ENCODE measurements at places on chromosomes 12 and 14.

DNA sequence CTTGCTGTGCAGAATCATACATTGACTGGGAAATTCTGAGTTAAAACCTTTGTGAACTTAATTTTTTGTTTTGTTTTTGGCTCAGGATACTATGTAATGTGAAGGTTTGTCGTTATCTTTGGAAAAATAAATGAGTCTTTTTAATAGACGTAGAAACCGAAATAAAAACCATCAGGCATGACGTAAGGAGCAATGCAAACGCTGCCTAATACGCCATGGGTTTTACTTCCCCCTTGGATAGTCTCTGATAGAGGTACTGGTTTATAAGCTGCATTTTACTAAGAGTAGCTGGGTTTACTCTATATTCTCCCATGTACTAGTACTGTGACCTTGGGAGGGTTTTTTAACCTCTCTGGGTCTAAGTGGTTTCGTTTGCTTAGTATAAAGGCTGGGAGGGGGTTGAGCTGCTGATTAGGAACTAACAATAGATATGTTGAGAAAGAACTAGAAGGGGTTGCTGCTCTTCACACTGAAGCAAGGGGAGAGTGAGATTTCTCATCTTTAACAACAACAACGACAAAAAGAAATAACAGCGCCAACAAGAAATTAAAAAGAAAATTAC is 66.8 kb upstream of the SLCO1C1 start:
- no peak for DNase-seq

- DNase-seq, result no peak
Measured at GRCh38 chr12:73362666-73363065, 1090.5 kb downstream of the TRHDE start.

DNA sequence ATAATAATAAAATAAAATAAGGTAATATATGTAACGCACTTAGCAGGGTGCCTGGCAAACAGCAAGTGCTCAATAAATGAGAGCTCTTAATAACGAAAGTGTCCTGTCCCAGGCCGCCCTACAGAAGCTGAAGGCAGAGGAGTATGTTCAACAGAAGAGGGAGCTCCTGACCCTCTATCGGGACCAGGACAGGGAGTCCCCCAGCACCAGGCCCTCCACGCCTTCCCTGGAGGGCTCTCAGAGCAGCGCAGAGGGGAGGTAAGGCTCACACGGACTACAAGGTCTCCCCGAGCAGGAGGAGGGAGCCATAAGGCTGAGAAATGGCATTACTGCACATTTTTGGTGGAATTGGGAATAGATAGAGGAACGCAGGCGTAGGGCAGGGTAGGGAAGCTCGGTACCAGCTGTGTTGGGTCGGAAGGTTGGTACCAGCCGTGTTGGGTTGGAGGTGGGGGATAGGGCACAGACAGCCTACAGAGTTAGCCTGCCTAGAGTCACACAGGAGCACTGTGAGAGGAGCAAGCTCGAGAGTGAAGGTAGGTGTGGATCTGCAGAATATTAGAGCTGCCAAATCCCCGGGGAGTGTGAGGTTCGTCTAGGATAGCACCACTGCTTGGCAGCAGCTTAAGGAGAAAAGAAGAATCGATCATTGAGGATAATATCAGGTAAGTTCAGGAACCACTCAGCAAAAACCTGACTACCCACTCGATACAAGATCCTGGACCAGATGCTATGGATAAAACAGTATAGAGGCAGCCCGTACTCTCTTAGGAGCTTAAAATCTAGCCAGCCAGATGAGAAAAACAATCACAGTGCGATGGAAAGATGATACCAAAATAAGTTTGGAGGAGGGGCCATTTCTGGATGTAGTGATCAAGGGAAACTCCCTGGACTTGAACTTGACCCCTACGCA is 15.3 kb downstream of the TNFRSF1A start:
- peak; percentile 69 for DNase-seq

DNA sequence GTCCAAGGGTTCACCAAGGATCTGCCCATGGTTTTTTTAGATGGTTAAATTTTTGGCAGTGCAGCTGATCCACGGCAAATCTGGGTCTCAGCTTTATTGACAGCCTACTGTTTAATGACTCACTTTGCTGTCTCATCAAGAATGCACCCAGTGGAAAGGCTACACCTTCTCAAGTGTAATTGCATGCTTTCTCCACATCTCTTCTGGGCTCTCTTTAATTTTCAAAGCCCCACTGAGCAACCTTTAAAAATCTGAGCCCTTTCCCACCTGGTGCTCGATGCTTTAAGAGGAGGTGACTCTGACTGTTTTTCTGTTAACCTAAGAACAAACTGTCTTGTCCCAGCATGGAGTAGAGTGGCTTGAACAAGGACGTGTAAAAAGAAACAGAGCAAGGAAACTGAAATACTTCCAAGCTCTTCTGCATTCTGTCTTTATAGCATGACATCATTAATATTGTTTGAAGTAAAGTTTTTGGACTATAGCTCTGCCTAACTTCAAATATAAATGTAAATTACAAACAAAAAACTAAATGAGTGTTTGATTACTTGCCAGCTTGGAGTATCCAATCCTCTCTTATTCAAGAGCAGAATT is 214.2 kb upstream of the KRR1 start:
- DNase-seq, result peak; percentile 48

DNA sequence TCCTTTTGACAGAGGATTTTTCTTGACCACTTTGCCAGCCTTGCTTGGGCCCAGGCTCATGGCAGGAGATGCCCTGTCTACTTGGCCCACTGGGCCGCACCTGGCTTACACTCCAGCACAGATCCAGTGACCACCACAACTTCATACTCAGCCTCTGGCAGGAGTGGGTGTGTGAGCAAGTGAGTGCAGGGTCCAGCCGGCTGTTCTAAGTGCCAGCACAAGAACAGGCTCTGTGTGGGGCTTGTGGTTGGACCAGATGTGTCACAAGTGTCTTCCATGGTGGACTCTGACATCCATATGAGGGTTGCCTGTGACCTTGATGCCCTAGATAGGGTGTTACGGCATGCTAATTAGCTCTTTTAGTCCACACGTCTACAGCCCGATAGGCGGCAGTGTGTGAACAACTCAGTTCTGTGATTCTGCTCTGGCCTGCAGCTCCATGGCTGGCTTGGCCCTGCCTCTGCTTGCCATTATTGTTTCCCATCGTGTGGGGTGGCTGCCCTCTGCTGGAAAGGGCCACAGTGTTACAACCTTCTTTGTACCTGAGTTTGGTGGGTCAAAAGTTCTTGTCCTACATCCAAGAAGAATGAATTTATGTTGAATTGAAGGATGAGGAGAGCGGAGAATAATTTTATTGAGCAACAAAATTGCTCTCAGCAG is 1089.1 kb downstream of the SLC6A15 start:
- DNase-seq, result peak; percentile 3
